Smooth muscle cell of the pulmonary artery (primary cell): ENCODE measurements at places on chromosomes 12 and 14. TPM values are rescaled to one million over a fixed set of nuclear protein-coding genes. Genes with fewer than 3 reads are reported as not detected.

PPP1R36 gene
- 0.39 and 1.2 TPM in 2 replicates for total RNA-seq

PLEK2 gene
- total RNA-seq, result 0.98 and 3.6 TPM in 2 replicates

LGR5 gene
- total RNA-seq, result 0.03 and 2.2 TPM in 2 replicates

KRT81 gene
- 0.13 and 0.20 TPM in 2 replicates for total RNA-seq

PTPRO gene
- 1.9 and 2.2 TPM in 2 replicates for total RNA-seq

ITGA7 gene
- total RNA-seq, result 77.4 and 184 TPM in 2 replicates
